ENCODE measurements at places on chromosomes 3 and 15.

DNA sequence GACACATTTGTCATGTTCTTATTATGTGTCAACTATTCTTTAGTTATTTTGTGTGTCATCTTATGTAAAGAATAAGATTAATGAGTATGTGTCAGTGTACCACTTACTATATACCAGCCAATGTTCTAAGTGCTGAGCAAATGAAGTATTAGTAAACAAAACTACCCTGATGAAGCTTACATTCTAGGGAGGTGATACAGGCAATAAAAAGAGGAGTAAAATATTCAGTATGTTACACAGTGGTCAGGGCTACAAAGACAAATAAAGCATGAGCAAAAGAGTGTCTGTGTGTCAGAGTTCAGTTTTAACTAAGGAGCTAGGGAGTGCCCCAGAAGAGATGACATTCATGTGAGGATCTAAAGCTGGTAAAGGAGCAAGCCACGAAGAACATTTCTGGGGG is 79.1 kb downstream of the TRPC1 start:
- no peak for DNase-seq

DNA sequence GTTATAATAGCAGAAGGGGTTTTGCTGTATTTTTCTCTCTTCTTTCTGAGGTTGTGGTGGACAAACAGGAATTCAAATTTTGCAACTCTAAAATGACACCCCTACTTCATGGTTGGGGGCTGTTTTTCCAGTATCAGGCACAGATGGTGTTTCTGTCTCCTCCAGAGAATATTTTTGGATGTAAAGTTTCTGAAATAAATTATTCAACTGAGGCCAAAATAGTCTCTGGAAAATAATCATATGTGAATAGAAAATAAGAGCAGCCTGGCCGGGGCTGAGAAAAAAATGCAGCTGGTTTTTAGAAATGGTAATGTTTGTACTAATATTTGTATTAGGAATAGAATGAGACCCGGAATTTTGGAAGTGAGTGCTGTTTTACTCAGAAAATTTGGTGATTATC is 121.3 kb upstream of the ADAMTS9 start:
- DNase-seq: no peak

DNA sequence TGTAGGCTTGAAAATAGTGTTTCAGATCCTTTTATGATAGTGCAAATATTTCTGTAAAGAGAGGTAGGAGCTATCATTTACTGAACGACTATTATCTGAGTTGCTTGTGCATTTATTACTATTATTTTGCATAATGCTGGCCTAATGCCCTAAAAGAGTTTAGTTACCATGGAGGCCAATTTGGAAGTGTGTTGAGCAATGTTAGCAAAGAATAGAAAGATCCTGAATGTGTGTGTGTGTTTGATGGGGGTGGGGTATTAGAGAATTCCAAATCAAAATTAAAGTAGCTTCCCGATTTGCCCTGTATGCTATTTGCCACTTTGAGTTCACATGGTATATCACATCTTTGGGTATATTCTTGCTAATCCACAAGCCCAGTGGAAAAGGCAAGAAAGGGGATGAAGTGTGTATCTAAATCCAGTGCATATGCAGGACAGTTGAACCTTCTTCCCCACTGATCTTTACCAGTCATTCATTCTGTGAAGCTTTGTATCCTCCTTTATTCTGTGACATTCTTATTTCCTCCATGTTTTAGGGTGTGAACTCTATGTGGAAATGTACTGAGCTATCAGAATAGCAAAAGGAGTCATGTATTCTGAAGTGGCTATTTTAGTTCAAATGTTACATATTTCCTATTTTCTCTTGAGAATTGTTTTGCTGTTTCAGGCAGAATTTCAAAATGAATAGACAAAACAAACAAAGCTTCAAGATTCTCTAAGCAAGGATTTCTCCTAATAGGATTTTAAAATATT is 45.7 kb upstream of the PLSCR5 start:
- no peak for DNase-seq

- DNase-seq: no peak
Measured at GRCh38 chr15:51186891-51187290, 92.2 kb upstream of the TNFAIP8L3 start.

- no peak for DNase-seq
Measured at GRCh38 chr15:77387365-77388105, 32.4 kb downstream of the PEAK1 start.

DNA sequence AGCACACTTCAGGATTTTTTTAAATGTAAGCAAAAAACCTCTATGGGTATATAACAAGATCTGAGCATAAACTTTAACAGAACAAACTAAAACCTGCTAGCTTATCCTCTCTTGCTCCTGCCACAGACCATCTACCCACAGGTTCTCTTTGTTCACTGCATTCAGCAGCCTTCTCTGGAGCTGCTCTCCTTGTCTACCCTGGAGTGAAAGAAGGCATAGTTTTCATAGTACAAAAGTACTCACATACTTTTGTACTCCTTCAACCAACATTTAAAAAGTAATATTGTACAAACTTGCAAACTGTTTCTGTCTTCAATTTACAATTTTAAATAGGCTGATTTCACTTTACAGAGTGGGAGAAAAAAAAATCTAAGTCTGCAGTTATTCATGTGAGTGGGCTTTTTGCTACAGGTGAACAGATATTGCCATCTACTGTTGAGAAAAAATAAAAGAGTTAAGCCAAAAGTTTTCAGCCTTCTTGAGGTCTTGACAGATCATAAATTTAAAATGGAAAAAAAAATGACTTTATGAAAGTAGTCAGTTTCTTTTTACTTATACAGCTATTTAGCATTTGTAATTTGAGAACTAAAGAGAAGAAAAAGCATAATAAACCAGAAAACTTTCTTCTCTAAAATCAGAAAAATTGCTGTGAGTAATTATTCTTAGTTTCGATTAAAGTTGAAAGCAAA is 20.4 kb downstream of the TERC start:
- DNase-seq: no peak

GRCh38 chr15:70717237-70717793 is 46.0 kb downstream of the UACA start:
- no peak for DNase-seq

DNA sequence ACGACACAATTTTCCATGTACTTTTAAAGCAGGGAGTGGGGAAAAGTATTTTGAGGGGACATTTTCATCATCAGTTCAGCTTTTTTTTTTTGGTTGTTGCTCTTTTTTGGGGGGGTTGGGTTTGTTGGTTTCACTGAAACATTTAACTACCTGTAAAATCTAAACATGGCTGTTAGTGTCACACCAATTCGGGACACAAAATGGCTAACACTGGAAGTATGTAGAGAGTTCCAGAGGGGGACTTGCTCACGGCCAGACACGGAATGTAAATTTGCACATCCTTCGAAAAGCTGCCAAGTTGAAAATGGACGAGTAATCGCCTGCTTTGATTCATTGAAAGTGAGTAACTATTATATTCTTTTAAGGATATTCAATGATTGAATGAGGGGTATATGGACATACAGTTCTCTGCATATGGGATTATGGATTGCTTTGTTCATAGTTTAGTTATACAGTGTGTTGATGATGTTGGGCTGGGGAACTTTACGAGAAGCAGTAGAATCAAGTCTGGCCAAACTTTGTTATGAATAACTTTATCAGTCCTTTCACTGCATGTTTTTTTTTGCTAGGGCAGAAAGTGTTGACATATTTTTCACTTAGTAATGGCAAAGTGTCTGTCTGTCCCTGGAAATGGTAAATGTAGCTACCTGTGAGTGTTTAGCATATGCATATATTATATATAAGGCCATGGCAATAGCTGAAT is 31.5 kb downstream of the MBNL1 start:
- no peak for DNase-seq

DNA sequence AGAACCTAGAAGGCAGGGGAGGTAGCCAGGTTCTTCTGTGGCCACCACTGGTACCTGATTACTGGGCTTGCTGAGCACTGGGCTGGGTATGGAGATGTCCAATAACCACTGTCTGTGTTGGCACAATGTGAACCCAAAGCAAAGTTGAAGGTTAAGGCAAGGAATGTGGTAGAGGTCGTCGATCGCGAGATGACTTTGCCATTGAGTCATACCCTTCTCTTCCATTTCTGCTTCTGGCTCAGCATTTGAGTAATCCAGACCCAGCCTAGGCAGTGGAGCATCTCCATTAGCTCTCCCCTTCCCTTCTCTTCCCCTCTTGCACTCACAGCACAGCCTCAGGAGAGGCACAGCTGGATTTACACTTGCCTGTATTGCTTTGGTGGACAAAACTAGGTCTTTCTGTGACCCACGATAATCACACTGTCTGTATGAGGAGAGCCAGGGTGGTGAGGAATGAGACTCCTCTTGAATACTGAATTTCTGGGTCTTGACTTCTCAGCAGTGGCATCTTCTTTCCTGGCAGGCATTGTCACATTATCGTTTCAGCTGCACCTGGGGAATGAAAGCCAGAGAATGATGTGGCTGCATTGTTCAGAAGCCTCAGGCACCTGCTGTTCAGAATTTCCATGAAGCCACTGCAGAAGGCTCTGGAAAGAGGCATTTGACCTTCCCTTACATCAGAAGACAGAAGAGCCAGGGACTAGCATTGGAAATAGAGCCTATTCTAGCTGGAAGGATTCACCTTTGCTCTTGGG is 272.6 kb downstream of the PDCD6IP start:
- no peak for DNase-seq

DNA sequence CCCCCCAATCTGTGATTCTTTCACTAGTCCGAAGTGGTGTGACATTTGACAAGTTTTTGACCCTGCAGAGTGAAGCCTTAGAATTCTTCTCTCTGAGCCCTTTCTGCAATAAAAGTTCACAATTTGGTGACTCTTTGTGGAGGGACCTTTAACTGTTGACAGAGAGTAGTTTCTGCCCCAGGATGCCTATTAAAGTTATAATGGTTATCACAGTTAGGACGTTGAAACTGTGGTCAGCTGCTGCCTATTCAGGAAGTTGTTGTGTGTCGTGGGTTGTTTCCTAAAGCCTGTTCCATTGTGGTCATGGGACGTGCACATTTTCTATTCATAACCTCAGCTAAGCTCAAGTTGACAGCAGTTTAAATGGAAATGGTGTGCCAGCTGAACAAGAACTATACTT is 274.5 kb downstream of the NEK10 start:
- no peak for DNase-seq

- DNase-seq: no peak
Measured at GRCh38 chr3:58642846-58643245, 23.7 kb downstream of the FAM3D start.

DNA sequence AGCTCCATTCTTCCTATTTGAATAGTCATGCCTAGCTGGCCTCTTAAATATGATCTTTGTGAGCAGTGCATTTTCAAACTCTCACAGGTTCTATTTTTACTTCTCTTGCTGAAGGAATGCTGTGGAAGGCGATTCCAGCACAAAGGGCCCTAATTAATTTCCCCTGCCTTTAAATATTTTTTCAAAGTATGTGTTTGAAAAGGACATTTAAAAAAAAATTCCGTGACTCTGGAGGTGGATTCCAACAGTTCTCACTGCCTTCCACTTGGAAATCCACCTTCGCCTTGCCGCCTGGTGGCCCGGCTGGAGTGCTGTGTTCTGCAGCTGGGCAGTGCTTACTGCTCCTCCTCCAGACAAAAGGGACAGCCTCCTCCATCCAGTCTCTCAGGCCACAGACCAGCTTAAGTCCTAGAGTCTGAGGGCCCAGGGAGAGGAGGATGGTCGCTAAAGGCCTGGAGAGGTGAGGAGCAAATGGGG is 61.5 kb upstream of the CORO2B start:
- no peak for DNase-seq

DNA sequence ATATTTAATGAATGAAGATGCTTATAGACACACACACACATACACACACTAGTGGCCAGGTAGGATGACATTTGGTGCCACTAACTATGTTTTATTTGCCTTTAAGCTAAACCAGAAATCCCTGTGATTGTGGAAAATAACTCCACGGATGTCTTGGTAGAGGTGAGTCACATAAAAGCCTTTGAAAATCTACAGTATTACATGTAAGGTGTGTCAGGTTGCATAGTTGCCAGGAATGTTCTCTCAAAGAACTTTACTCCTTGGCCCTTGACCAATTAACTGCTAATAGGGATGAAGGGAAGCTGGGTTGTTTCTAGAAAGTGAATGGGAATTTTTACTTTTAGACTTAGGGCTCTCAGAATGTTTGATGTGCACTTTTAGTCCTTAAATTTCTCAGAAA is 9.9 kb downstream of the ZBED2 start:
- no peak for DNase-seq

DNA sequence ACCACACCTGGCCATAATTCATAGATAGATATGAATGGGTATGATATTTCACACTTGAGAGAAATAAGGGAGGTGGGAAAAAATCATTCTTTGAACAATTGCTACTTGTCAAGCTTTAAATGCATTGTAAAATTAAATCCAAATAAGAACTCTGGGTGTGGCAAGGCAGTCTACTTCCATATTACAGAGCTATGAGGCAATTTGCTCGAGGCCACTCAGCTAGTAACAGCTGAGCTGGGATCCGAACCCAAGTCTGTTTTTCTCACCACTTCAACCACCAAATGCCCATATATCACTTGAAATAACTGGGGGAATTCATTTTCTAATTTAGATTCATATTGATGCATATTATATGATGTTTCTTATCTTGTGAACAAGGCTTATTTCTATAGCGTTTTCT is 482.2 kb upstream of the ADAMTS9 start:
- no peak for DNase-seq

GRCh38 chr3:128806588-128806987 is 72.8 kb upstream of the ACAD9 start:
- DNase-seq: no peak

- no peak for DNase-seq
Measured at GRCh38 chr3:71690341-71690841, 34.8 kb downstream of the EIF4E3 start.

DNA sequence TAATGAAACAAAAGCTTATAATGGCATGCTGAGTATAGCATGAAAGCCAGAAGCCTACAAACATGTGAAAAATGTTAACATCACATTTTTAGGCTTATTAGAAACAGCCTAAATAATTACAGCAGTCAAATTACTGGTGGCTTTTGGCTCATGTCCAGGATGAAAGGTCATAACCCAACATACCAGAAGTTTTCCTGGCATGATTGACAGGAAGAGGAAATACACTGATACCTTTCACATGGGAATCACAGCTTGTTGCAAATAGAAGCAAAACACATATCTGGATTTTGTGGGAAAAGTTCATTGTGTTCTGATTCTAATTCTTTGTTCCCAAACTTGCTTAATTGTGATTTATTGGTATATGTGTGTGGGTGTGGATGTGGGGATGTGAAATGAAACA is 393.5 kb upstream of the ARRDC4 start:
- no peak for DNase-seq

DNA sequence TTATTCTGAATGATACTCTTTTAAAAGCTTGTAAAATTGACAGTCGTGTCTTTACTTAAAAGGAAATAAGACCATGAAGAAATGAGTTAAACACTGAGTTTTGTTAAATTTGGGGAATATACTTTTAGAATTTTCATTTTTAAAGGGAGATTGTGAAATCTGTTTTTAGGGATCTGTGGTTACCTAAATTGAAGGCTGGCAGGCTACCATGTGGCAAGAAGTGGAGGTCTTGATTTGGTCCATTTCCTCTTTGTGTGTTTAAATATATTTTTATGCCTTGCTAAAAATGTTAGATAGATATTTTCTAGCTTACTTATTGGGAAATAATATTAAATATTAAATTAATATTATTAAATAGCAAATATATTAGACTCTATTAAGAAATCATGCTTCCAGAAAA is 36.6 kb upstream of the SLC22A13 start:
- no peak for DNase-seq

- DNase-seq: peak; percentile 68
Measured at GRCh38 chr3:146469150-146470017, at the start of gene PLSCR2. TSS of gene PLSCR2 (minus strand) at chr3:146469561. CDS start at chr3:146459904, 9,657 bp downstream.
